ENCODE measurements at places on chromosomes 7 and 10.

- no peak for DNase-seq
These were observed 57.4 kb downstream of the ZNF736 start for GRCh38 chr7:64371116-64371515.

DNA sequence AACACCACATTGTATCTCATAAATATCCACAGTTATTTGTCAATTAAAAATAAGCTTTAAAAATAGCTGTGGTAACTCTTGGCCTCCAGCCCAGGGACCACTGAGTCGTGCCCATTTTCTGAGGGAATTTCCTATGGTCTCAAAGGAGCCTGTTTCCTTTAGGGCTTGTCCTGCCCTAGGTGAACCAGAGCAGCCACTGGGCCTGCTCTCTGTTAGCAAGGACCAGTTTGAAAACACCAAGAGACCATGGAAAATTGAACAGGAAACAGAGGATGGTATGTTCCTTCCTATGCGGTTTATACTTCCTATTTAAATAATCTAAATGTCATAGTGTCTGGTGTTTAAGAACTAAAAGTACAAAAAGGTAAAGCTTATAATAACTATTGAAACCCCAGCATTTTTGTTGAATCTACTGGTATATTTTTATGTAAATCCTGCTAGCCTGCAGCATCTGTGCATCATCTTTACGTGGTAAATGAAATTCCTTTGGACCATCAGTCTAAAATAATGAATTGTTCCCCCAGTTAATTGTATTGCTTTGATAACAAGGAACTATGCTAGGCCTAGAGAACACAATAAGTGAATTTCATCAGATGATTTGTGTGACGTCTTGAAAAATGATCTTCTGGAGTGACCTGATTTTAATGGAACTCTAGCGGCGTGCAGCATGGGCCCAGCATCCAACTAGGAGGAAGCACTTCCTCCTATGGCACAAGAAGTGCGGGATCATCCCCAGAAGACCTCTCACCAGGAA is 333.7 kb downstream of the GFRA1 start:
- no peak for DNase-seq

DNA sequence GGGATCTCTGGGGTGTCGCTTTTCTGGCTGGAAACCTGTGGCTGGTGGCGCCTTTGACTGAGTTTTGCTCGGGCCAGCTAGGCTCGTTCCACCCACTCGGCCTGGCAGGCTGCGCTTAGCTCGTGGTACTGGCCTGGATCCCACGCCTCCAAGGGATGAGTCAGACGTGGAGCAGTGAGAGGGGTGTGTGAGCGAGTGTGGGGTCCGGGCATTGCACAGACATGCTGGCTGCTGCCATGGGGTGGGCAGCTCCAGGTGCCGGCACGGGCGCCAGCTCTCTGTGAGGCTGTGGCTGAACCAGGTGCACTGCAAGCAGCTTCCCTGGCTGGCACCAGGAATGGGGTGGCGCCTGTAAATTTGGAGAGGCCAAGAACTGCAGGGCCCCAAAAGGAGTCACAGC is 63.1 kb upstream of the CACNA2D1 start:
- no peak for DNase-seq

DNA sequence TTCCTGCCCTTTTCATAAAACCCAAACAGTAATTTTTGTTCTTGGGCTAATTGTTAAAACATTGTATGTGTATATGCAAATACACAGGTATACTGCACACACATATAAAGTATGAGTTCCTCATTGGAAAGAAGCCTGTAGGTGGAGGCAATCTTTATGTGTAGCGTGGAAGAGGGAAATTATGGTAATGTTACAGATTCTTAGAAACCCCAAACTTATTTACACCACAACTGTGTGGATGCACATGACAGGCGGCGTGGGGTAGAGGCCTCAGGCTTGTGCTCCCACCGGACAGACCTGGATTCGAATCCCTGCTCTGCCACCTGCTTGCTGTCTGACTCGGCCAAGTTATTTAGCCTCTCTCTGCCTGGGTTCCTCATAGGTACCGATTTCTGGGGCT is 223.0 kb downstream of the CELF2 start:
- no peak for DNase-seq

DNA sequence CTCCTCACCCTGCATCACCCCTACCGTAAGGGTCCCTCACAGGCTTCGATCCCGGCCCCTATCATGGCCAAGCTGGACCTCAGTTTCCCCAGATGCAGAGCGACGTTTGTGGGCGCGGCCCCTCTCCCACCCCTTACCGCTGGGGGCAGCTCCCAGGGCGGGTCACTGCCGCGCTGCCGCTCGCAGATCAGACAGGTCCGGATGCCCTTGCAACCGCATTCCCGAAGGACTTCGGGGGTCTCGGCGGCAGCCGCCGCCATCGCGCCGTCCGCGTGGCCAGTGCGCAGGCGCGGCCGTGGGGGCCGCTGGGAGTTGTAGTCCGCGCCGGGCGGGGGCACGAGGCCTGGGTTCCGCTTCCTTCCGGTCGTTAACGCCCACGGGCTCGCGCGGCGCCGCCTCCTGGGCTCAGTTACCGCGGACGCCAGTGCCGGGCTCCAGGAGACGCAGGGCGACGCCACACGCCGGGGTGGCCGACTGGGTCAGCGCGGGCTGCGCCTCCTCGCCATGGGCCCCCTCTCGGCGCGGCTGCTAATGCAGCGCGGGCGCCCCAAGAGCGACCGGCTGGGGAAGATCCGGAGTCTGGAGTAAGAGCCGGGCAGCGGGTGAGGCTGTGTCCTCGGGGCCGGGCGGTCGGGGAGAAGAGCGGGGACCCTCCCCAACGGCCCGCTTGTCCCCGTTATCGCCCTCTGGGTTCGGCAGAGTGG is at the start of the genes ALKBH4 and LRWD1:
Gene ALKBH4 (minus strand): TSS at position 287 of the 704 bp plus-strand sequence. CDS start 27 bp downstream, at position 260.
Gene LRWD1 (plus strand): TSS at position 408 of the 704 bp plus-strand sequence. CDS start 97 bp downstream, at position 505.
- DNase-seq, result peak; percentile 68

DNA sequence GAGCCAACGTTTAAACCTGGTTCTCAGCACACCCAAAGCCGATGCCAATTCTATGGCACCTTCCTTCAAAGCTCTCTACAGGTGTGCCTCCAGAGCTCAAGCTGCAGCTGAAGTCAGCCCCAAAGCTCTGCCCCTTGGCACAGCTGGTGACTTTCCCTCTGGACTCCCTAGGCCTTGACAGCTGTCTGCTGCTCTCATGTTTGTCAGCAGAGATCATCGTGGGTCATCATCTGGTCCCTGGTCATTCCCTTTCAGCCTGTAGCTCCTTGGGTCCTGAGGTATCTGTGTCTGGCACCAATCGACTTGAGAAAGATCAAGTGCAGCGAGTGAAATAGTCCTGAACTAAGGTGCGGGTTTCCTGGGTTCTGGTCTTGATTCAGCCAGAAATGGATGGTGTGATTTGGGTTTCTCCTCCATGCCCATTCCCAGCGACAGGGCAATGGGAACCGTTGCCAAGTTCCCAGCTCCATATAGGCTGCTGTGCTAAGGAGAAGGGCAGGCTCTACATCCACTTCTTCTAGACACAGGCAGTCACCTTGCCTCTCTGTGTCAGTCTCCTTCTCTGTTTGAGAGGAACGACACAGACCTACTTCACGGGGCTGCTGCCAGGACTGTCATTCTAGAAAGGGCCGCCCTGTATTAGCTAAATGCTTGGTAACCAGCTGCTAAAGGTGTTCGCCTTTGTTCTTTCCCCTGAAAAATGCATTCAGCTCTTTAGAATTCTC is 3.6 kb downstream of the PKD1L1 start:
- DNase-seq, result no peak

DNA sequence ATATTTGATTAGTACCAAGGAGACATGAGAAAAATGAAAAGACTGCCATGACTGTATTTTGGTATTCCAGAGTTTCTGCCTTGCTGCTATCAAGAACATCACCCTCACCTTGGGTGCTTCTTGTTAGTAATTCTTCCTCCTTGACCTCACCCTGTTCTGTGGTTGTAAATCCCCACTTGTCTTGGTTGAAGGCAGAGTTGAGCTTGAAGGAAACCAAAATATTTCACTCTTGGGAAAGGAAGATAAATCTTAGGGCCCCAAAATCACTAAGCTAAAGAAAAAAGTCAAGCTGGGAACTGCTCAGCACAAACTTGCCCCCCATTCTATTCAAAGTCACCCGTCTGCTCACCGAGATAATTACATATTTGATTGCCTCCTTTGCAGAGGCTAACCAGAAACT is 20.6 kb upstream of the AKR1C3 start:
- DNase-seq, result no peak

- DNase-seq, result no peak
These were observed 42.3 kb downstream of the DPYSL4 start for GRCh38 chr10:132229096-132229495.

- DNase-seq, result no peak
These were observed 92.8 kb downstream of the ST7 start for GRCh38 chr7:117045927-117046710.

GRCh38 chr7:132901241-132901640 is 180.6 kb downstream of the CHCHD3 start:
- no peak for DNase-seq

DNA sequence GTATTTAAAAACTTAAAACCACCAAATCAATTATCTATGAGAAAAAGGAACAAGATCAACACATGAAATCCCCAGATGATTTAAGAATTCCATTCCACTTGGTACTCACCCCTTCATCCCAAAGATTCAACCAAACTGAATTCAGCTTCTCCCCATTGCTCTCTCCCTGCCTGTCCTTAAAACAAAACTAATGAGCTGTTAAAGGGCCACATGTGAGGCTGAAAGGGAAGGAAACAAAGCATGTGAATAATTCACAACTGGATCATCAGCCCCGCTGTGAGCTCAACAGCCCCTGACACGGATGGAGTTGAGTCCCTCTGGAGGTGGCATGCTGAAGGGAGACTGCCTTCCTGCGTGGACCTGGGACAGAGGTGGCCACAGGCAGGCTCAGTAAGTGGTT is 32.9 kb downstream of the VOPP1 start:
- no peak for DNase-seq

DNA sequence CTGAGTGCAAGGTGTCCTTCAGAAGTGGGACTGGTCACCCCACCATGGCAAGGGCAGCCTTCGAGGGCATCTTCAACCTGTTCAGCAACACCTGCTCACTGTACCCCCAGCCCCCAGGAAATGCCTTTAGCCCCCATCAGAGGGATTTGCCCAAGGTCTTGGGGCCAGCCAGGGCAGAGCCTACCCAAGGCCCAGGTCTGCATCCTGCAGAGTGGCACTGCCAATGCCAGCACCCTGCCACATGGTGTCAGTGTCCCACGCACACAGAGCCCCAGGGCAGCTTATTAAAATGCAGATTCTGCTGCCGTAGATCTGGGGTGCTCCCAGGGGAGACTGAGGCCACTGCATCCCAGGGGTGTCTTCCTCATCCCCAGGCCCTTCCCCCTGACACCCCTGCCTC is 106.2 kb upstream of the KCTD7 start:
- DNase-seq, result no peak

DNA sequence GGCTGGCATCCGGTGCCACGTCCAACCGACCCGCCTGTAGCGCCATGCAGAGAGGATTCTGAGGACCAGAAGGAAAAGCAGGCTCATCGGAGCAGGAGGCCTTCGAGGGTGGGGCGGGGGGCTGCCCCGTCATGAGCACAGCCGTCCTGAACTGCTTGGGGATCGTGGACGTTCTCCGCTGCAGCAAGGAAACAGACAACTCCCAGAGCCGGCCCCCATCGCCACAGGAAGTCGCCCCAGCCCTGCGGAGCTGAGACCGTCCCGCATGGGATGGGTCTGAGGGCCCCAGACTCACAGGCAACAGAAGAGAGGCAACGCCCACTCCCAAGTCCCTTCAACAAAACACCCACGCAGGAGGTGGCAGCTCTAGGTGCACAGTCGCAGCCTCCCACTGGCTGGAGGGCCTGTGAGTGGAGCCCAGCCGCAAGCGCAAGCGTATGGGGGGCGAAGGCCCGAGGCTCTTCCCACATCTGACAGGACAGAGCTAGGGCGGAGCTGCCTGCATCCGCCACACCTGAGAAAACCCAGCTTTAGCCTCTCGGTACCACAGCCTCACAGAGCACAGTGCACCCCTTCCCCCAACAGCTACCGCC is 64.7 kb upstream of the TNRC18 start:
- no peak for DNase-seq

- DNase-seq, result no peak
These were observed 78.7 kb downstream of the ELFN1 start for GRCh38 chr7:1748839-1749173.

GRCh38 chr10:20276127-20276979 is 460.1 kb downstream of the PLXDC2 start:
- no peak for DNase-seq

DNA sequence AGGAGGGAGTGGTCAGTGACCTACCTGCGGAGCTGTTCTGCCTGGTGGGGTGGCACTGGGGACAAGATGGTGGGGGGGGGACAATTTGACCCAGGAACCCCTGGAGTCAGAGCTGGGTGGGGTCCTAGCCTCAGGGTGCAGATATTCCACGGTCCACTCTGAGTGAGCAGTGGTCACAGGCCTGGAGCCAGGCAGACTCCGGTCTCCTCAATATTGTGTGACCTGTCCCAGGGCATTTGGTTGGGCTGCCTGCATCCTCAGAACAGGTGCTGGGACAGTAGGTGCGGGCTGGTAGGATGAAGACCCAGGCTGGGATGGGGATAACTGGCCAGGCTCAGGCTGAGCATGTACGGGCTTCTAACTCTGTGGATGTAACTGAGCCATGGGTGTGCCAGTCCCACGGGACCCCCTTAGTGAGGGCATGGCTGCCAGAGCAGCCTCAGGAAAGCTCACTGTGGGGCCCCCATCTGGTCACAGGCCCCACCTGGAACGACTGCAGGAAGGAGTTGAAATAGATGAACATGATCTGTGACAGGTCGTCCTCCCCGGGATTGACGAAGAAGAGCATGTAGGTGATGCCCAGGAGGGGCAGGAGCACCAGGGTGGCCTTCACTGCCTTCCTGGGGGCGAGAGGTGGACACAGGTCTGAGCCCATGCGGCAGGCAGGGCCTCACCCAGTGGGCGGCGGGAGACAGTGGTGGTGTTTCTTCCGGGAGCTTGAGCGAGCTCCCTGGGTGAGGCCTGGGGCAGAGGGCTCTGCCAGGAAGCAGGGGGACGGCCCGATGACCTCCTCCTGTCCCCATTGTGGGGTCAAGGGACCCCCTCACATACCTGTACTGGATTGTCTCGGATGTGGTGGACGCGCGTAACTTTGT is 26.9 kb downstream of the CRHR2 start:
- no peak for DNase-seq

DNA sequence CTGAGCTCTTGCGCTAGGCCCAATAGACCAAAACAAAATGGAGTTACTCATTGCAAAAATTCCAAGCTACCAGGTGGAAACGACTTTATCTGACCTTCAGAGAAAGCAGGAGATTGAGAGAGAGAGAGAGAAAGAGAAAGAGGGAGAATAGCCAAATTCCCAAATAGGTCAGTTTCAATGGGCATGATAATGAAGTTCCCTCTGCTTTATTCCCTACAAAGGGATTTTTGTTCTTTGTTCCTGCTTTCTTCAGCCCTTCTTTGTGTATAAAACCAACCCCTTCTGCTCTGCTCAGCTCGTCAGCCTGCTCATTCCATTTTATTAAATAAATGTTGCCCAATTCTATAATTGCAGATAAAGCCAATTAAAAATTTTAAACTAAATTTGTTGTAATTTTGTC is 45.0 kb upstream of the GPR37 start:
- DNase-seq, result no peak

- DNase-seq, result no peak
These were observed 14.1 kb downstream of the BRI3 start for GRCh38 chr7:98295467-98296192.

Measured in substantia nigra (tissue), 51 donors.